ENCODE measurements at places on chromosomes 1 and 21.

- no peak for DNase-seq
These were observed 475.4 kb downstream of the LMO4 start for GRCh38 chr1:87804128-87804527.

GRCh38 chr1:151130987-151131586 lies 15.3 kb downstream of the SEMA6C start:
- peak; percentile 93 for DNase-seq

- no peak for DNase-seq
These were observed 434.6 kb upstream of the ADGRL2 start for GRCh38 chr1:81366173-81366572.

- DNase-seq = peak; percentile 65
These were observed 50.3 kb downstream of the MYSM1 start for GRCh38 chr1:58649555-58649954.

DNA sequence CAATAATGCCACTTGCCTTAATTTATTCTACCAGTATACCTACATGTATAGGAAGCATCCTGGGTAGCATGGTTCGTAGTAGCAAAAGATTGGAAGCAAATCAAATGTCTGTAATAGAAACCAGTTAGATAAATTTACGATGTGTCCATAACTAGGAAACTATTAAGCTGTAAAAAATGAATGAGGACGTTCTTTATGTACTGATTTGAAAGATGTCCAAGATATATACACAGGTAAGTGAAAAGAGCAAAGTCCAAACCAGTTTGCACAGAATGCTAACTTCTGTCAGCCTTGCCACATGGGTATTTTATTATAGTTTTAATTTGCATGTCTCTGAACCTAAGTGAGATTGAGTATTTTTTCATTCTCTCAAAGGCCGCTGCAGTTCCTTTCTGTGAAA lies 251.8 kb upstream of the IRF2BP2 start:
- DNase-seq = no peak

DNA sequence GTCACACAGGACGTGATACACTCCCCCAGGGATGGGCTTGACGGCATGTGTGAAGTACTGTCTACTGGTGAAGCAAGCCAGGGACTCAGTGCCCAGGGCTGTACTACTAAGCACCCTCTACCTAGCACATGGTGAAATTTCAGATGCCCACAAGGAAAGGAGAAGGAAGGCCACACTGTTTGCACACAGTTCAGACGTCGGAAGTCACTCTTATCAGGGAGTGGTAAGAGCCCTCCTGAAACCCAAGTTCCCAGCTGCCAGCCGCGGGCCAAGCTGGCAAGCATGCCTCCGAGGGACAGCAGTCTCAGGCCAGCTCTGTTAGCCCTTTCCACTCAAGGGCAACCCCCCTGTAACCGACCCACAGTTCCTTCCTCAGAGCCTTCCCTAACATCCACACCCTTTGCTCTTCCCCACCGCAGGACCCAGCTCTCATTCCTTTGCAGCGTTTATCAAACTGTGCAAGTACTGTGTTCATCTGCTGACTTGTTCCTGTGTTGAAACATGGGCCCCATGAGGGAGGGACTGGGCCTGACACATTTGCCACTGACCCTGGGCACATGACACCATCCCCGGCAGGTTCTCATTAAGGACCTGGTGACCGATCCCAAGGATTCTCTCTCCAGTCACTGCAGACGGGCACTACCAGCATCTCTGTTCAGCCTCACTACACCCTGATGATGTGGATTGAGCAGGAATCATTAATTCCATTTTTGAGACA lies 58.5 kb downstream of the SLC66A1 start:
- no peak for DNase-seq

GRCh38 chr1:47679826-47680225 lies 242.0 kb downstream of the FOXD2 start:
- no peak for DNase-seq

DNA sequence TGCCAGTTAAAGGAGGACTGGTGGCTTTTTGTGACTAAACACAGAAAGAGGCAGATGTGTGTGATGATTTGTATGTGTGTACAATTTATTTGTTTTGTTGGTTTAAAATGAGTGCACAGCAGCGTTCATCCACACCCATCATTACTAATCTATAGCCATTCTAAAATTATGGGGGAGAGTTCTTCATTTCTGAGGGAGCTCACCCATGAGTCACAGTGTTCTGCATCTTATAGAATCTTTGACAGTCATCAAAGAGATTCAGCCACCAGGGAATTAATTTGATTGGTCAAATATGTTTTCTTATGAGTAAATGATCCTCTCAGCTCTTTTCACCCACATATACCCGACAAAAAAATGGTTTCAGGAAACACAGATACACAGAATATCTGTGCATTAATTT lies 147.9 kb downstream of the GREM2 start:
- DNase-seq = no peak

DNA sequence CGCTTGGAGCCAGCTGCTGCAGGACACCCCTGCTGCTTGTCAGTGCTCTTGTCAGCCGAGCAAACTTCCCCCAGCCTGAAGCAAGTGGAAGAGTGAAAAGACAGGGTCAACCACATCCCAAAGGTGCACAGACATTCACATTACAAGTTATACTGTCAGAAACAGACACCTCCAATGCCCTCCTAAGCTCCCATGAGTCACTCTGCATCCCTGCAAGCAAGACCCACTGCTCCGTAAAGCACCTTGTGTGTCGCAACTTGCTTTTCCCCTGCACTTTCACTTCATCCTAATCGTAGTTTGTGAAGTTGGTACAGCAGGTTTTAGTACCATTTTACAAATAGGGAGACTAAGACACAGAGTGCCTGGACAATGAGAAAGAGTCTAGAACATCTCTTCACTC lies 51.1 kb downstream of the KCNH1 start:
- no peak for DNase-seq

- DNase-seq = peak; percentile 85
These were observed 156.4 kb upstream of the ZC3H12A start for GRCh38 chr1:37317870-37318467.

DNA sequence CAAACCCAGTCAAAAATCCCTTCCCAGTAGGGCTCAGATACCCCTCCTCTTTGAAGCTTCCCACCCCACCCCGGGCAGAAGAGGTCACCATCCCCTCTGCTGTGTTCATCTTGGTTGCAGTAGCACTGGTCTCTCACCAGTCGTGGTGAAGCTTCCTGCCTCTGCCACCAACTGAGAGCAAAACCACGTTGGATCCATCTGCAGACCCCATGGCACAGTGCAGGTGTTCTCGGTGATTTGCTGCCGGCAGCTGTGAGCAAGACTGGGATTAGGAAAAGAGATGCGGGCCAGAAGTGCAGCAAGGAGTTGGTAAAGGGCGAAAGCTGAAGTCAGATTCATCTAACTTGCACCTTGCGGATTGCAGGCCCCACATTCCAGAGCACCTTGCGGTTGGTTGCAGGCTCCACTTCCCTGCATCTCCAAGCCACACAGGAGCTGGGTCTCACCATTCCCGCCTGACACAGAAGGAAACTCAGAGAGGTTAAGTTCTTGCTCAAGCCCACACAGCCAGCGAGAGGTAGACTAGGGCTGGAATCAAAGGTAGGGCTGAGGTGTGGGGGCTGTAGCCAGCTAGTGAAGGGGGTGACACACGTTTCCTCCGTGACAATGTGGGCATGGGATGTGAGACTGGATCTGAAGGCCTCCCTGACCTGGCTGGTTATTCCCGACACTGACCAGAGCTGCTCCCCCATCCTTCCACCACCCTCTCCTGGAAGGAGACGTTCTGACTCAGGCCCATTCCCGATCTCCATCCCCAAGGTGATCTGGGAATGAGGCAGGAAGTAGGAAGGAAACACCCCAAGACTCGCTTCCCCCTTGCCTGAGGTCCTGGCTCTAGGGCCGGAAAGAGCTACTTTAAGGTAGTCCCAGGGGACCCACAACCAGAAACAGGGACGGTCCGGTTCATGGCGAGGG lies 3.3 kb upstream of the FAM110D start:
- DNase-seq = no peak

DNA sequence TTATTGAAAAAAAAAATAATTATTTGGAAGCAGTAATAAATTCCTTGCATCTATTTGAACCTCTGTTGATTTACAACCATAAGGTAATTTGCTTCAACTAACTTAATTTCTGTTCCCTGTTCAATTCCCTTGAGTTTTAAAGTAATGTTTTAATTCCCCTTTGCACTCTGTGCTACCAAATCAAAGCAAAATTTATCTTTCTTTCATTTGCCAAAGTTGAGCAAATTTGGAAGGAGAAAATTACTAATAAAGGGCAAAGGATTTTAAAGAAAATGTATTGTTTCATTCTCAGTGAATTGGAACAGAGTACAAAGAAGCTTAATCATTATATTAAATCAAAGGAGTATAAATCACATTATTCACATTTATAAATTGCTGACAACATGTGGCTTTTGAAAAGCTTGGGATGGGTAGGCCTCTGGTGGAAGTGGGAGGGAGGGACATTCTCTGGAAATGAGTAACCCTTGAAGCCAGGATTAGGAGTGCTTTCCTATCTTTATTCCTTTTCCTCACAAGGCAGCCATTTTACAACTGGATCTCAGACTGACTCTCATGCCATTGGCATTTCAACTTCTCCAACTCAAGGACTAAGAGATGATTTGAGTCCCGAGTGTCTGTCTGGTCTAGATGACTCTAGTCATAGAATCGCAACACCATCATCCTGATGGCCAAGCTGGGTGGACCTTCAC lies 331.6 kb upstream of the DUSP10 start:
- no peak for DNase-seq

DNA sequence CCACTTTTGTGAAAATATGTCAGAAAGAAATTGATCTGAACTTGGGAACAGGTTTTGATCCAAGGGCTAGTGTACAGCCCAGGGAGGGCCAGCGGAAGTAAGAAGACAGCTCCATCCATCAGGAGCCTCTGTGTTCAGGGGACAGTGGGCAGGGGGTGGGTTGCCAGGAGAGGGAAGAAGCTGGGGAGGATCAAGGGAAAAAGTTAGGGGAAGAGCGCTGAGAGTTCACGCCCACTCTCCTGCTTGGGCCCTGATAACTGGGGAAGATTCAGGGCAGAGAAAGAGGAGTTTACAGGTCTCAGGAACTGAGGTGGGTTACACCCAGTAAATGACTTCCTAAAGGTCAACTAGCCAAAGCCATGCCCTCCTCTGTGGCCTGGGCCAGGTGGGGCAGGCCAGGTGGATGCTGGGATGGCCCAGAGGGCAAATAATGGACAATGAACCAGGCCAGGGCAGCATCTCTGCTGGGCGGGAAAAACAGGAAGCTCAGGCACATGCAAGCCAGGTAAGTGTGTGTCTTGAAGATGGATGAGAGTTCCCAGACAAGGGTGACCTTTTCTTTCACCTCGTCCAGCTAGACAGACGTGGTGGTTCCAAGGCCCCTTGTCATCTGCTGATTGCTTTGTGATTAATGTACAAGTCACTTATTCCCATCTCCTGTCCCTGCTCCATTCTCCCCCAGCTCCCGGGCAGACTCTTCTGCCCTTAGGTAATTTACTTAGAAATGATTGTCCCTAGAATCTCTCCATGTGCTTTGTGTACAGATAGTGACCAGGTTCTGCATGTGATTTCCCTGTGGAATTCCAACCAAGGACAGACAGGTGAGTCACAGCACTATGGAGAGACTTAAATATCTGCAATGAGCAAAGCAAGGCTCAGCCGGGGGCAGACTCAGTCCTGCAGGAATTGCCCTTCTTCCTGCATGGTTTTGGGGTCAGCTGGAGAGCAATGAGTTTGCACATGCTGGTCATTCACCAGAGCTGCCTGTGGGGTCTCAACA lies 57.0 kb downstream of the MDM4 start:
- DNase-seq = no peak

DNA sequence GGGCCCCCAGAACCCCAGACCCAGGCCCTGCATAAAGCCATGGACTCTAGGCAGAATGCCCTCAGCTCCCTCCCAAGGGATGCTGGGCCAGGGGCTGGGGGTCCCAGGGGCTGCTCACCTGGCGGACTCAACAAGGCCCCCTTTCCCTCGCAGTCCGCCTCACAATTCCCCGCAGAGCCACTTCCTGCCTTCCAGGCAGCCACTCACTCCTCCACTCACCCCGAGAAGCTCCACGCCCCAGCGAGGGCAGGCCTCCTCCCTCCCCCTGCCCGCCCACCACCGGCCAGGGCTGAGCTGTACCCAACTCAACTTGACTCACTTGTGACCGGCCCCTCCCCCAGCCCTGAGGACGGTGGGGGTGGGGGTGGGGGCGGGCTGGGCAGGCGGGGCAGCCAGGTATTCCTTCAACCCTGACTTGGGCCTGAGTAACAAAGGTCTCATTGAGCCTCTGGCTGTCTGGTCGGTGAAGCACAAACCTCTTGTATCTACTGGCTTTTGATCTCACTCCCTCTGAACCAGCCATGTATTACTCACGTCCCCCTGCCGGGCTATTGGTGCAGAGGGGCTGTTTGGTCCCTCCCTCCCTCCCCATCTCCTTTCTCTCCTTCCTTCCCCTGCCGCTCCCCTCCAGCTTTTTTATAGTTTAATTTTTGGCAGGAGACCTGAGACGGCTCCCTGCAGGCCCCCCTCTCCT lies 5.9 kb downstream of the BLACAT1 start:
- no peak for DNase-seq

- DNase-seq = no peak
These were observed 6.2 kb downstream of the NPHP4 start for GRCh38 chr1:5986018-5986417.

DNA sequence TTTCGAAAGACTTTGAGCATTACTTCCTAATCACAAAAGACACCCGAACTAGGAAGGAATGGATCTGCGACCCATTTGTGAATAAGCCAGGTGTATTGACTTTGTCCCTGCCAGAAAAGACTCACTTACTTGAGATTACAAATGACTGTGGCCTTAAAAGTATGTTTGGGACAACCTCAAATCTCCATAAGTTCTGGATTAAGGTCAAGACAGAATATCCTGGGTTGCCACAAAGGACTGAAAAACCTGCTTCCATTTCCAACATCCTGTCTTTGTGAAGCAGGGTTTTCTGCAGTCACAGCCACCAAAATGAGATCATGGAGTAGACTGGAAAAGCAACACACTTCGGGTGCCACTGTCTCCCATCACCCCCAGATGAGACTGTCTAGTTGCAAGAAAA lies 537.4 kb upstream of the ZRANB2 start:
- no peak for DNase-seq

DNA sequence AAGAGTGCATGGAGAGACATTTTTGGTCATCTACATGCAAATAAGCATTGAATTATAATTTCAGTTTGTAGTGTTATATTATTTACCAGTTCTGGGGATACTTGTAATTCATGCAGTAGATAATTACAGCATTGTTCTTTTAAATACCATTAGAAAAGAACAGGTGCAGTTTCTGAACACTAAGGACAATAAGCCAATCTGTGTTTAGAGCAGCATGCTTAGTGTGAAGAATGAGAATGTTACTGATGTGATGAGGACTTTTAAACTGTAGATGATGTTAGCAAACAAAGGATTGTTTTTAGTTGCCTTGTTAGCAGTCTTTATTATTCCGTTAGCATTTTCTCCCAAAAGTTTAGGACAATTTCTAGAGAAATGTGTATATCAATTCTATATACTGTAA lies 348.3 kb downstream of the BRINP3 start:
- no peak for DNase-seq

GRCh38 chr1:104807590-104807989 lies 1057.9 kb downstream of the AMY1C start:
- no peak for DNase-seq

DNA sequence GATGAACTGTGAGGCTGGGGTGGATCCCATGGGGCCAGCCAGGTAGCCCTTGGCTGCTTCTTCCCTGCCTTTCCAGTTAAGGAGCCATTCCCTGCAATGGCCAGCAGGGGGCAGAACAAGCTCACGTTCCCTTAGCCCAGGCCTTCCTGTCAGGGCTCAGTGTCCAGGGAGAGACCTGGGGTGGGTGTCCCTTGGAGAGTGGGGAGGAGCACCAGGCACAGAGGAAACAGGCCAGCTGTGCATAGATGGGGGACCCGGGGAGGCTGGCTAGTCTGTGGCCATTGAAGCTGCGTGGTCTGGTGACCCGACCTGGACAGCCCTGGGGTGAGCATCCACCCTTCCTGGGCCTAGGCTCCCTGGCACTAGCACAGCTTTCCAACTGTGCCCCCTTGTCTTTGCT lies 13.2 kb upstream of the EPS8L3 start:
- peak; percentile 27 for DNase-seq
